Ureter (tissue), 1 donor: ENCODE measurements at places on chromosomes 2 and 18. TPM values are rescaled to one million over a fixed set of nuclear protein-coding genes. Genes with fewer than 3 reads are reported as not detected.

- no peak for DNase-seq
These were observed 93.7 kb downstream of the TMEM17 start for GRCh38 chr2:62412347-62412742.

- DNase-seq, result no peak
These were observed 89.0 kb downstream of the FAM117B start for GRCh38 chr2:202723746-202724145.

Gene DNAJC5G
- not detected for total RNA-seq

DNA sequence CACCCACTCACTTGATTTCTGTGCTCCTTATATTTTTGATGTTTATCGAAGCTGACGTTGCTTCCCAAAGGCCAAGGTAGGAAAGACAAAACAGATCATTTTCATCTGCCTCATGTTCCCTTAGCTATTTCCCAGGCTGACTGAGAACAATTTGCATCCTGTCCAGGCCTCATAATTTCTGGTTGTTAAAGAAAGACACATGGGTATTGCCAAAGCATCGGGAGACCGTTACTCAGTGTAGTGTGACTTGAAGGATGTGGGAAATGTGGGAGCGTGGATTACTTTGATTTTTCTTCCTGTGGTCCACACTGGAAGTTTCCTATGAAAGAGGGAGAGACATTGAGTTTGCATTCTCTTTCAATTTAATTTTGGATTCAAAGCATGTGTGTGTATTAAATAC is 204.6 kb downstream of the TRIB2 start:
- no peak for DNase-seq

DNA sequence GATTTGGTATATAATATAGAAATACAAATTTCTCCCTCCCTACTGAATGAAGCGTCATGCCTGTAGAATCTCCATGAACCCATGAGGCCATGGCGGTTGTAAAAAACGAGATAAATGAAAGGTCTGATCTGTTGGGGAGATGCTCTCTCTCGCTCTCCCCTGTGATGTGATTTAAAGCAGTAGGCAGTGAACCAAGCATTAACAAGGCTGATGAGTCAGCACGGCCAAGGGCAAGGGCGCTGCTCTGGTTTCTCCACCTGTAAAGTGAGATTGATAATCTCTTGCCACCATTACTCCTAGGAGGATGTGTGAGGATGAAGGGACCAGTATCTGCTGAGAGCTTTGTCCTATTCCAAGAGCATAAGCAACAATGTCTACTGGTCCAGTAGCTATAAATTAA is 553.3 kb downstream of the CMPK2 start:
- DNase-seq, result no peak

Gene GPR75
- total RNA-seq, result 4.4 TPM

GRCh38 chr18:10511236-10511635 is 14.6 kb upstream of the NAPG start:
- no peak for DNase-seq

Gene MATN3
- 2.2 TPM for total RNA-seq
